Stimulated activated CD4-positive, alpha-beta T cell treated with anti-CD3 and anti-CD28 coated beads, Interleukin-1b, Interleukin-23, amount 100 ng/mL, for 1 hour (primary cell): ENCODE measurements at places on chromosomes 3 and 15.

DNA sequence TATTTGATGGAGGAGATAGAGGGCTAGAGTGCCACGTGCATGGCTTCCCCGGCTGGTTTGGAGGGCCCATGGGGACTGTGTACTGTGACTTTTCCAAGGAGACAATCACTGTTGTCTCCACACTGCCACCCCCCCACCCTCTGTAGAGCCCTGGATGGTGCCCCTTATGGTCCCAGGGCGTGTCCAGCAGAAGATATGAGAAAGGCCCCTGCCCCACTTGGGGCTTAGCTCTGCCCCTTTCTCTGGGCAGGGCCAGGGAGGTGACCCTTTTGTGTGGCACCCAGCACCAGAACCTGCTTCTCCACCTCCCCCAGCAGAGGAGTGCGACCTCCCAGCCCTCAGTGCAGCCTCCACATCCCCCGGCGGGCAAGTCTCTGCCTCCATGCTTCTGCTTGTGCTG lies 32.1 kb downstream of the SPSB4 start:
- DNase-seq: no peak

DNA sequence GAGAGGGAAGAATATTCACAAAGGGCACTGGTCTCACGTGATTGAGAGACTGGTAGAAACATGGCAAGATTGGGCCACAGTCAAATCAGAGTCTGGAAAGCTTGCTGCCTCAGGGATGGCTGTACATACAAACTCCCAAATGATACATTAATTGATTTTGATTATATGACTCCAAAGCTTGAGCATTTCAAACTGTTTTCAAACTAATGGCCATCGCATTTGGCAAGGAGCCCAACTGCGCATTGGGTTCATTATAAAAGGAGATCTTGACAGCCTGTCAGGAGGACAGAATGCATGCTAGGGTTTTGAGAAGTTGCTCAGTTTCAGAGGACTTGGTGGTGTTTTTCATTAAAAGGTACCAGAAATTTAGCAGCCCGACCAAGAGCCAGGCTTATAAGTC lies 117.7 kb downstream of the PTPRG start:
- no peak for DNase-seq

DNA sequence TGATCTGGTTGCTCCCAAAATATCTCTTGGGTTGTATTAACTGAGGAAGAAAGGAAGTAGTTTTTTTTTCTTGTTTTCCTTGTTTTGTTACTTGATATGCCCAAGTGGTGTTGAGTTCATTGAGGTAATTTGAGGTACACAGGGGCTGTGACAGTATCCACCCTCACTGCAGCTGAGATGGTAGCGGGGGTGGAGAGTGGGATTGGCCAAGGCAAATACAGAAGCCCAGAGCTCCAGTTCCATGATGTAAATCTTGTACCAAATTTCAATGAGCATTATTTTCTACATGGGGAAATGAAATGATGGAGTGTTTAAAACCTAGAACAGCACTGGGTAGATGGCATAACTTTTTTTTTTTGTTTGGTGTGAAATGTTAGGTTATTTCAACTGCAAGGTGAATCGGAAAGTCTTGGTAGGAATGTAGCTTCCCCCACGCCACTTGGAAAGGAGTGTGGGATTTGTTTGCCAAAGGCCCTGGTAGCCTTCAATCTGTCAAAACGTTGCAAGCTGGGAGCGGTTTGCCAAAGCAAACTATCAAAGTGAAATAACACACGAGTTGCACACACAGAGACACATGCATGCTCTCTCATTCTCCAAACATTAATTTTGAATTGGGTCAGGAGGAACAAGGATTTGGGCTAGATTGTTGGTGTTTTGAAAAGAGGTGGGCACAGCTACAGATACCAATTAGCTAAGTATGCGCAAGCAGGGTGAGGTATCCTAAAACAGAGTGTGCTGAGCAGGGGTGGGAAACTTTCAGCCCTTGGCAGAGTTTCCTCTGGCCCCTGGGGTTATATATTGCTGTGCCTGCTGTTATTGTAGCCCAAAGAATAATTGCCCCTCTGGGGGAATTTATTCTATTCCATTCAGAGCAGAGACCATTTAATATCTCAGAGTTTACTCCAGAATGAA lies 34.6 kb downstream of the THSD4 start:
- DNase-seq: no peak

- no peak for DNase-seq
Measured at GRCh38 chr3:2910997-2911396, 199.2 kb downstream of the IL5RA start.

DNA sequence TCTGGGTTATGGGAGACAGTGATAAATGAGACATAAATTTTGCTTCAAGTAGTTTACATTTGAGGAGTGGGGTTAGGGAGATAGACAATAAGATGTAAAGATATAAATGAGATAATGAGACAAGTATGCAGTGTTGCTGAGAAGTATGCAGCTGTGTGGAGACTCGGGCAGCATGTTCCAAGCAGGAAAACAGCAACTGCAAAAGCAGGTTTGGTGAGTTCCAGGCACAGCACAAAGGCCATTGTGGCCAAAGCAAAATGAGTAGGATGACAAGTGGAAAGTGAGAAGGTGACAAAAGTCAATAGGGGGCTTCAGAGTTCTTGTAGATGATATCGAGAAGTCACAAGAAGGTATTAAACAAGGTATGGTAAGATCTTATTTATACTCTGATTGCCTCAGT lies 259.1 kb upstream of the PEX5L start:
- DNase-seq: no peak

GRCh38 chr3:87200060-87200647 lies 27.0 kb upstream of the CHMP2B start:
- no peak for DNase-seq

GRCh38 chr15:66738116-66738515 lies 36.1 kb downstream of the SMAD6 start:
- DNase-seq: no peak

DNA sequence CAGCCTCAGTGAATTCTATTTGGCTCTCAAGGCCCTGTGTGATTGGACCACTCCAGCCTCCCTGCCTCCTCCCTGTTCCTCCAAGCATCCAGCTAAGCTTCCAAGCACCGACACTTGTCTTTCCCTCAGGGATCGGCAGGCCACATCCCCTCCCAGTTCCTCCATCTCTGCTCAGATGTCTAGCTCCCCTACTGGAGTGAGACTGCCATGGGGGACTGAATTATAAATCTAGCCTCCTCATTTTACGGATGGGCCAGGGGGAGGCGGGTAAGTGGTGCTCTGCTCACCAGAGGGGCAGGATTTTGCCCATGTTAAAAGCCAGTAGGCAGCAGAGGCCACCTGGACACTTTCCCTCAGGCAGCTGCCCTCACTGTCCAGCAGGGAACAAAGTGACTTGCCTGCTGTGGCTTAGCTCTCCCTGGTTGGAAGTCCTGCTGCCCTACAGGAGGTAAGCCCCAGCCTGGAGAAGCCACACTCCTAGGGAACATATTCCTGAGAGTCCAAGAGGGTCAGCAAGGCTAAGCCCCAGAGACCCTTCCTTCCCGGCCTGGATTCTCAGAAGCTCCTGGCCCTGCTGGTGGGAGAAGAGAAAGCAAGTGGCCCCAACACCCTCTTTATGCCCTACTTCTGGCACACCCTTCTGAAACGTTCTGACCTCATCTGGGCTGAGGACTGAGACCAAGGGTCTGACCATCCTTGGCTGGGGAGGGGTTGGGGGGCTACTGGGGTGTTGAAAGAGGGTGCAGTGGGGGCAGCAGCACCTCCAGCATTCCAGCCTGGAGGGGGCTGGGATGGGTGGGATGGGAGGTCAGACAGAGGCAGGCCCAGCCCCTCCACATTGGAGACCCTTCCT lies 9.1 kb upstream of the HHATL start:
- no peak for DNase-seq

DNA sequence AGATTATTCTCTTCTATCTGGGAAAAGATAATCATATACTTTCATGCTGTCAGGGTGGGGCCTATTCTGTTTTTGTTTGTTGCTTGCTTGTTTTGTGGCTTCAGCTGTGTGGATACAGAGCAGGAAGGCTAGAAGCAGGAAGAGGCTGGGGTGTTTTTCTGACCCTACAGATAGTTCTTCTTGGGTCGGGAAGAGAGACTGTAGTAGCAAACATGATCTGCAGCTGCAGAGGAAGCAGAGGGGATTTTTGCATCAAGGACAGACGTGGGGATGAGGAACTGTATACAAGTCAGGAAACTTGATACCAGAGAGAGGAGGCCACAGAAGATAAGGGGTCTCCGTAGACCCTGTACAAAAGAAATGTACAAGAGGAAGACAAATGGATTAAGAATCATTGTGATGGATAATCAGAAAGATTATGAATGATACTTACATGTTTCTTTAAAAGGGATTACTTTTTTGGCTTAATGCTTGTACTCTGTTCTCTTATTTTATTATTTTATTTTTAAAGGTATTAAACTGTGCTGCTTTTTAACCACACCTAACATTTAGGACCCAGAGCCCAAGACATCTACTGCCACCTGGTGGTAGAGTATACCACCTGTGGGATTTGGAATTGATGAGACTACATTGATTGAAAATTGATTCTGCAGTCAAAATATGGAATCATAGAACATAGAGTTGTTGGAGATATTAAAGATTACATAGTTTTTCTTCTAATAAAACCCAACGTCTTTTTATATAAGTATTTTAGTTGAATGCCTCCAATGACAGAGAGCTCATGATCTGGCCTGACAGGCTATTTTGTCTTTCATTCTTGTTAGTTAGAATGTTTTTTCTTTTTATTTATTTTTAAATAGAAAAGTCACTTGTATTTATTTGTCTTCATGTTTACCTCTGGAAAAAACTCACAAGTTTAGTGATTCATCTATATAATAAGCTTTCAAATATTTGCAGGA lies 87.3 kb upstream of the ROPN1 start:
- DNase-seq: no peak

DNA sequence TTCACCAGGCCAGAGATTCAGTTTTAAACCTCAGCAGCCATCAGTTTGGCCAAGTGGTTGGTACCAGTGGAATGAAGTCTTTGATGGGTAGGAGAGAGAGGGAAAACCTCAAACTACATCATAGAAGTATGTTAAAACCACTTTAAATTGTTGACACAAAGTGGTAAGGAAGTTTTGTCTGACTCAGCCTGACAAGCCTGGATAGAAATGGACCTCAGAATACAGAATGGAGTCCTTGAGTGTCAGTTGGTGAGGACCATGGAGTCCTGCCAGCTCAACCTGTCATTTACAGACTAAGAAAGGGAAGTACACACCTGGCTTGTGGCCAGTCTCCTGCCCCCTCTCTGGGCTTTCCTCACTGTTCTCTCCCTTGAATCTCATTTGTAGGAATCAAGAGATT lies 12.1 kb downstream of the EAF1 start:
- DNase-seq: no peak

DNA sequence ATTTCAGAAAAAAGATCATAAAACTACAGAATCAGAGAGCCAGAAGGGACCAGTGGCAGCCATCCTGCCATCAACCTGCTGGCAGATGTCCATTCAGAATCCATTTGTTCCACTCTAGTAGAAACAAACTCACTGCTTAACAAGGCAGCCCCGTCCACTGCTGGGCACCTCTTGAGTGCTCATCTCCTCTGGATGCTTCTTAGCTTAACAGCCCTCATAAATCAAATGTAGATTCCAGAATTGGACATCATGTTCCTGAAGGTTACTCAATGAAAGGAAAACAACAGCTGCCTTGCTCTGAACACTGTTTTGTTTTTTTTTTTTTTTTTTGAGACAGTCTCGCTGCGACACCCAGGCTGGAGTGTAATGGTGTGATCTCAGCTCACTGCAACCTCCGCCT lies 37.3 kb downstream of the ABCC5 start:
- no peak for DNase-seq

- DNase-seq: no peak
Measured at GRCh38 chr3:30502051-30502741, 104.2 kb upstream of the TGFBR2 start.

GRCh38 chr3:107894998-107895397 lies 195.8 kb downstream of the CD47 start:
- no peak for DNase-seq

DNA sequence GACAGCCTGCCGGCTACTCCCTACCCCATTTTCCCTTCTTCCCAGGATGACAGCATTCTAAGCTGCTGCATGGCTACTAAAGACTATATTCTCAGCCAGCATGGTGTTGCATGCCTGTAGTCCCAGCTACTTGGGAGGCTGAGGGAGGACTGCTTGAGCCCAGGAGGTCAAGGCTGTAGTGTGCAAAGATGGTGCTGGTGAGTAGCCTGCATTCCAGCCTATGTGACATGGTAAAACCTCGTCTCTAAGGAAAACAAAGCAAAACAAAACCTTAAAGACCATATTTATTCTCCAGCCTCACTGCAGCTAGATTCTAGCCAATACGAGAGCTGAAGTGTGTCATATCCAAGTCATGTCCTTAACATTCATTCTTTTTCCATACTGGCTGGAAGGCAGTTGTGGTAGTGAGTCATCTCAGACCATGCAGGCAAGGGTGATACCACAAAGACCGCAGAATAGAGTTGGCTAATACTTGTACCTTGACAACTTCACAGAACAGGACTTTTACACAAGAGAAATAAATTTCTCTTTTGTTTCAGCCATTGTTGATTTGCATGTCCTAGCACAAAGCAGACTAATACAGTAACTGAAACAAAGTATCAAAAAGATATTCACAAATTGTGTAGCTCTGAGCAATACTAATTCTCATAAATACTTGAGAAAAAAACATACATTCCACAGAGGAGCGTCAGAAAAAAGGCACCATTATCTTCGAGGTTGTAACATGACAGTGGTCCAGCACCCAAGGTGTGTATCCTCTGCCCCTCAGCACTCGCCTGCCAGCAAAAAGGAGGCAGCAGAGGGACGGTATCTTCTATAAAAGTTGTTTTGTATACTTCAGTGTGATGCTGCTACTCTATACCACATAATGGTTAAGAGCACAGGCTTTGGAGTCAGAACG lies 14.8 kb downstream of the PBRM1 start:
- no peak for DNase-seq

GRCh38 chr3:15102836-15103235 lies 3.9 kb upstream of the RBSN start:
- no peak for DNase-seq

GRCh38 chr3:46897829-46898320 lies 20.4 kb downstream of the PTH1R start:
- DNase-seq: no peak
